ENCODE measurements at places on chromosomes 2 and 18. TPM values are rescaled to one million over a fixed set of nuclear protein-coding genes. Genes with fewer than 3 reads are reported as not detected.
A peak's percentile ranks its signal among the peaks of the same experiment; 100 is the strongest.

PPP1R1C gene
- total RNA-seq: 1.9 TPM

NOSTRIN gene
- 6.6 TPM for total RNA-seq

ACTR1B gene
- total RNA-seq: 89.3 TPM

NFATC1 gene
- total RNA-seq: 1.1 TPM

DNA sequence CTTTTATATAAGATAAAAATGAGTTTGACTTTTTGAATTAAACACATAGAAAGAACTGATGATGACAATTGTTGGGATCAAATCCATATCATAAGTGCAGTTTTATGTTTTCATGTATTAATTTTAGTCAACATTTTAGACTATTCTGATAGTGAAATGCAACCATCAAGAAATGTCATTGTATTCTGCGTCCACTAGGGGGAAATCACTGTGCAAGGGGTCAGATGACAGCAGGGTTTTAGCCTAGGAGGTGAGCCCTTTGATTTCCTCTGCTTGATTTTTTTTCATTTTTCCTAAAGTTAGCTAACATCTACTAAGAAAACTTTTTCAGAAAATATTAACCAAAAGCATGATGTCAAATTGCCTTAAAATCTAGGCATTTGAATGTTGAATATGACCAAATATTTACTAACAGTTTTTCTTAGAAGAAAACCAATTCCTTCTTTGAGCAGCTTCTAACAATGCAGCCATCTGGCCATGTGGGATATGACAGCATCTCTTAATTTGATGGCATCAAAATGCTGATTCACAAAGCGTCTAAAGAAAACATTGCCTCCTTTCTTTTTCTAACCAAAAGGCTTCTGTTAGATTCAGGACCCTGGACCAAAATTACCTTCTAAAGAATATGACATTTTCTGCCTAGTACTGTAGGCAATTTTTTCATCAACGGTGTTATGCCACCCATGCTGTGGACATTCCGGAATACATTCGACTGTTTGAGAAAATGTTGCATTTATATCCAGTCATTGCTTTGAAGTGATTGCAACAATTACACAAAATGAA, 141.5 kb downstream of the SPHKAP start:
- peak; percentile 22 for DNase-seq

DNA sequence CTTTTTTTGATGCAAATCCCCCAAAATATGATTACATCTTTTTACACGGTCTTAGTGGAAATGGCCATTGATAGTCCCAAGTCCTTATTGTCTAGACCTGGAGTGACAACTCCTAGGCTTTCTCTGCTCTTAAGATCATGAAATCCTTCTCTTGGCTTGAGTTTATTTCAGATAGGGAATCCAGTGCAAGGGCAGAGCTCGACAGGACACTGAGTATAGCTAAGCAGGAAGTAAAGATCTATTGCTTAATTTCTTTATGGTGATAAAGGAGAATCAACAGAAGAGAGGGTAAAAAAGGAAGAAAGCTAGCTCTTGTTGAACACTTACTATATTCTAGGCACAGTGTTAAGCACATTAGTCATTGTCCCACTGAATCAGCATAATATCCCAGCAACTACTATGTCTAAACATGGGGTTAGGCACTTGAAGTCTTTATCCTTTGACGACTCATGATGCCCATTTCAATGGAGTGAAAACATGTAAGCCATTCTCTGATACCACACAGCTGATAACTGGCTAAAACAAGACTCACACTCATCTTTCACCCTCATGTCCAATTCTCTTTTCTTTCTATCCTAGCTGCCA, 74.1 kb upstream of the LRATD1 start:
- DNase-seq: peak; percentile 37

- no peak for DNase-seq
These were observed 2.4 kb downstream of the HNRNPLL start for GRCh38 chr2:38600242-38600891.

- peak; percentile 53 for DNase-seq
These were observed 352.8 kb upstream of the KCNH7 start for GRCh38 chr2:163191372-163191771.

All from renal cortical epithelial cell (primary cell).